ENCODE measurements at places on chromosomes 6 and 20.
A peak's percentile ranks its signal among the peaks of the same experiment; 100 is the strongest.

DNA sequence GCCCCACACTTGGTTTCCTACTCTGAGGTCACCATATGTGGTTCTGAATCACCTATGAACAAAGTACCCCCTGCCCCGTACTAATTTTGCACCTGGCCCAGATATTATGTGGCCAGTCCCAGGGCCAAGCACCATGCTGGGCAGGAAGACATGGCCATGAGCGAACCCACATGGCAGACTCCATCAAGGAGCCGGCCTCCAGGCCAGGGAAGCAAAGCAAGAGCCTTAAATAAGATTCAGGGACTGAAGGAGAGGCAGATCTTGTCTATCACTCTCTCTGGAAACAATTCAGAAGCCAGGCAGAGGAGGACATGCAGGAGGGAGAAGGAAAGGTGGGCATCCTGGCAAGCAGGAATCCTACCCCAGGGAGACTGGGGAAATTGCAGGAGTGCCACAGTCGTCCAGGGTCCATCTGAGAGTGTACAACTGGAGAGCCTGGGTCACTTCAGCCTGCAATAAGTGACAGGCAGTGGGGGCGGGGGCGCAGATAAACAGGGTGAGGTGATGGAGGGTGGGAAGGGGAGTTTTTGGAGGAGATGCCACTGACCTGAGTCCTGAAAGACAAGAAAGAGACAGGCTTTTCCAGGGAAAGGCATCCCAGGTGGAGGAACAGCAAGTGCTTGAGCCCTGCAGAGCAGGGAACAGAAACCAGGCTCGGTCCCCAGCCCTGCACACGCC is 2.1 kb upstream of the BMP7 start:
- DNase-seq, result no peak

DNA sequence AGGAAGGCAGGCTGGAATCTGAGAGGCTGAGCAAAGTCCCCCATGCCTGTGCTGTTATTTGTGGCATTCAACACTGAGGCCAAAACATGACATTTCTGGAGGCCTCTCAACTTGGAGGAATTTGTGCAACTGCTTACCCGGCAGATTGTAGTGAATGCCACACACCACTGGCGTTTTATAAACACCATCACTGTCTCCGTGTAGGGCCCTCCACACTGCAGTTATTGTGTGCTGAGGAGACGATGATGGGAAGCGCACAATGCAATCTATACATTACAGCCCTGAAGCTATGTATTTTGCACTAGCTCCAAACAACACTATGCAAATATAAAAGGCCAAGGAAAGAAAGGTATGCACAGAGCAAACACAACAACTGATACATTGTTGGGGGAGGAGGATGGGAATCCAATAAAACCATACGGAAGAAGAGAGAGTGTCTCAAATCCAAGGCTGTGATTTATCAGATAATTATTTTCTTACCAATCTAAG is 106.5 kb downstream of the SMLR1 start:
- peak; percentile 83 for DNase-seq

DNA sequence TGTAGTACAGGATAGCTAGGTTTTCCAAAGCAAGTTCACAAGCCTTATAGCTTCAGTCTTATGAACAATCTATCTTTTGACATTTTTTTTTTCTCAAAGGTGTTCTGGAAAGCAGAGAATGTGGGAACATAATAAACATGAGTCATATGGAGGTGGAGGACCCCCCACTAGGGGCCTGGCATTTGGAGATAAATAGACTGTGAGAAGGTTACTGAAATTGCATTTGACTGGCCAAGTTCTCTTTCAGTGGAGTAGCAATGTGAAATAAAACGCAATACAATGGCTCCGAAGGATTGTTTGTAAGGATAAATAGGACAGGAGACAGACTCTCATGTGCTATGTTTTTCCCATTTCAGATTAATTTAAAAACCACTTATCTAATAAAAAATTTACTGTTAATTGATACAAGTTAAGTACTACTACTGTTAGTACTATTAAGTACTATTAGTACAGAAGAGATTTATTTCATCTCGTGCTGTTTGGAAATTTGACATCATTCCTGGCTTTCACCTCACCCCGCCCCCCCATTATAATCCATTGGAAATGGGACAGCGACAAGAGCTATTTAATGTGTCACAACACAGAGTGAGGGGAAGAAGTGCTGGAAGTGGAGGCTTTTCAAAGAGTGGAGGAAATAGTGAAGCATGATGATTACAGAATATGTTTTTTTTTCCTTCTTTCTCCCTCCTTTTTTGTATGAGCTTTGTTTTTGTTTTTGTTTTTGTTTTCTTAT is 122.6 kb upstream of the ID4 start:
- no peak for DNase-seq

- DNase-seq, result peak; percentile 58
Measured at GRCh38 chr6:109526905-109527628, 44.0 kb upstream of the ZBTB24 start.

GRCh38 chr6:45132658-45133294 is 195.4 kb upstream of the RUNX2 start:
- DNase-seq, result no peak

DNA sequence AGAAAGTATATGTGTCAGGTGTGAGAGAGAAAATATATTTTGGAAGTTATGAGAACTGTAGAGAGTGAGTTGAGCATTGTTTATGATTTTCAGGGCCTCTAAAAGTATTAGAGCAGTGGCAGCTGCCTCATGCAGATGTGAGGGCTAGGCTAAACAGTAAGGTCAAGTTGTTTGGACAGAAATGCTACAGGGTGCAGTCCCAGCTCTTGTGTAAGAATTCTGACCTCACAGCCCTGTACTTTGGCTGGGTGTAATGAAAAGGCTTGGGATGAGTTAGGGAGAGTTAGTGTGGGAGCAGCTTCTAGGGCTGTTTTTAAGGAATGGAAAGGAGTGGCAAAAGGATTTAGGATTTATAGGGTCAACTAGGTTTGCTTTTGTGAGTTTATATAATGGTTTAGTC is 764.8 kb upstream of the ADGRB3 start:
- DNase-seq, result peak; percentile 18

DNA sequence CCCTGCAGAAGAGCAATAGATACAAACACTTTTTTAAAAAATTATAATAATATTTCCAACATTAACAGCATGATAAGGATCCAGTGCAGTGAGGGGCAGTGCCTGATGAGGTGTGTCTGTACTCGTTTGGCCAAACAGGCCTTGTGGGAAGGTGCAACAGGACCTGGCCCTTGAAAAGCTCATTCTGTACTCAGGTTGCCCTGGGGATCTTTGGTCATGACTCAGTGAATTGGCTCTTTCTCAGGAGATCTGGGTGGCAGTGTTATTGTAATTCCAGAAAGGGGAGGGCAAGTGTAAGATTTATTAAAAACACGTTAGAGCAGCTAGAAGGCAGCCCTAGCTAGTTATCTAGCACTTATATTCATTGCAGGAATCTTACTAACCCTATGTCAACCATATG is 2.9 kb upstream of the SPINT3 start:
- no peak for DNase-seq

DNA sequence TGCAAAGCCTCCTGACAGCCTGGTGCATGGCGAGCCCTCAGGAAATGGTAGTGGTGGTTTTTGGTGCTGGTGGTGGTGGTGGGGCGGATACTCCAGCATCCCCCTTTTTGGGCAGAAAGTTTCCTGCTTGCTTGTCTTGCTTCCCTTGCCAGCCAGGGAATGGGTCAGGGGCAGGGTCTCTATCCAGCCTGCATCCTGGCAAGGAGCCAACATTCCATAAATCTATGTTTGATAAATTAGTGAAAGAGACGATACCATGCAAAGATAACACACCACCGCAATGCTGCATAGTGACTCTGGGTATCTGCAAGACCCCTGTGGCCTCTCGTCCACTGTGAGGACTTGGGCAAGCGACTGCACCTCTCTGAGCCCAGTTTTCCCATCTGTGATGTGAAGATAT is 246.2 kb downstream of the LRFN2 start:
- no peak for DNase-seq

- no peak for DNase-seq
Measured at GRCh38 chr20:62487561-62488354, 12.0 kb upstream of the GATA5 start.

- peak; percentile 49 for DNase-seq
Measured at GRCh38 chr6:1820165-1820564, 210.4 kb downstream of the FOXC1 start.

GRCh38 chr20:43096126-43096930 is 93.4 kb downstream of the PTPRT start:
- DNase-seq, result no peak

GRCh38 chr6:64175296-64175695 is 539.7 kb downstream of the PHF3 start:
- DNase-seq, result no peak

- DNase-seq, result peak; percentile 93
Measured at GRCh38 chr6:24743265-24743943, 24.4 kb upstream of the C6orf62 start.

GRCh38 chr6:111870051-111870741 is 3.1 kb downstream of the FYN start:
- no peak for DNase-seq

DNA sequence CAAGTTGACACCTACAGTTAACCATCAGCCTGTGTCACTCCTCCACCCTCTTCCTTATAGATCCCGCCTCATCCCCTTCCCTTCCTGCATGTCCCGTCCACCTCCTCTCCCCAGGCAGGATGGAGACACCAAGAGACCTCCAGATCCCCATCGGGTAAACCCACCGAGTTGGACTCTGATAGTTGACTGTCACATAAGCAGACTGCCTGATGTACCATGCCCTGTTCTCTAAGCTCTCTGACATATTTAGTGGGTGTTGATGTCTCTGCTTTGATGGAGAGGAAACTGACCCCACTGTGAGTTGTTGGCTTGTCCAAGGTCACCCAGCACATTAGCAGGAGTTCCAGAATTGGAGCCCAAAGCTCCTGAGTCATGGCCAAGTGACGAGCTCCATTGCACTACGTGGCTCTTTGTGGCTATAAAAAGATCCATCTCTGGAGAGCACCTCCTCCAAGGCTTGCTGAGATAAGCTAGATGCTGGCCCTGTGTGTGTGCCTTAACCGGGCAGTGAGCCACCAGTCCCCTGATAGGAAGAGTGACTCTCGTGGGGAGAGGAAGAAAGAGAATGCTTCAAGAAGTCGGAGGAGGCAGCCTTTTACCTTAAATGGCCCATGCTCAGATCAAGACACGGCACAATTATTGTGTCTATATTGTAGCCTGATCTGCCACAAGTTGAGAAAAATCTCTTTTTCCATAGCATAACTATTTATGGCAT is 236.0 kb upstream of the ECI2 start:
- DNase-seq, result no peak

DNA sequence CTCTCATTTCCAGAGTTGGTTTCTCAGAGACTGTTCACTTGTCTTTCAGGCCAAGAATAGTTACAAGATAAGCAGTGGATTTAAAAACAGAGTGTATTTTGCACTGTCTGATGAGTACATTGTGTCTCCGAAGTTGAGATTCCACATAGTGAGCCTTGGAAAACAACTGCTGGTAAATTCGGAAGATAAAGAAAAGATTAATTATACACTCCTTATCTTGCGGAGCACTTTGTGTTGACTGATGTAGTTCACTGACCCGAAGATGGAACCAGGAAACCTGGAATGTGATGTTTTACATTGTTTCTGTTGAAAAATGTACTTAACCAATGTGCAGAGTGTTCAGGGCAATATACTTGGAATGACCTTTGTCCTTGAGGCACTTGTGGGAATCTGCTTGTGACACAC is 51.0 kb downstream of the ANKS1A start:
- no peak for DNase-seq

- DNase-seq, result no peak
Measured at GRCh38 chr20:57498425-57499400, 26.2 kb downstream of the CTCFL start.

DNA sequence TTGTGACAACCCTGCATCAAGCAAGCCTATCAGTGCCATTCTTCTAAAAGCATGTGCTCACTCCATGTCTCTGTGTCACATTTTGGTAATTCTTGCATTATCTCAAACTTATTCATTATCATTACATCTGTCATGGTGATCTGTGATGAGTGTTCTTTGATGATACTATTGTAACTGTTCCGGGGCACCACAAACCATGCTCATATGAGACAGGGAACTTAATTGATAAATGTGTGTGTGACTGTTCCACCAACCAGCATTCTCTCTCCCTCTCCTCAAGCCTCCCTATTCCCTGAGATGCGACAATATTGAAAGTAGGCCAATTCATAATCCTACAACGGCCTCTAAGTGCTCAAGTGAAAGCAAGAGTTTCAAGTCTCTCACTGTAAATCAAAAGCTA is 4.0 kb downstream of the HUS1B start:
- no peak for DNase-seq

DNA sequence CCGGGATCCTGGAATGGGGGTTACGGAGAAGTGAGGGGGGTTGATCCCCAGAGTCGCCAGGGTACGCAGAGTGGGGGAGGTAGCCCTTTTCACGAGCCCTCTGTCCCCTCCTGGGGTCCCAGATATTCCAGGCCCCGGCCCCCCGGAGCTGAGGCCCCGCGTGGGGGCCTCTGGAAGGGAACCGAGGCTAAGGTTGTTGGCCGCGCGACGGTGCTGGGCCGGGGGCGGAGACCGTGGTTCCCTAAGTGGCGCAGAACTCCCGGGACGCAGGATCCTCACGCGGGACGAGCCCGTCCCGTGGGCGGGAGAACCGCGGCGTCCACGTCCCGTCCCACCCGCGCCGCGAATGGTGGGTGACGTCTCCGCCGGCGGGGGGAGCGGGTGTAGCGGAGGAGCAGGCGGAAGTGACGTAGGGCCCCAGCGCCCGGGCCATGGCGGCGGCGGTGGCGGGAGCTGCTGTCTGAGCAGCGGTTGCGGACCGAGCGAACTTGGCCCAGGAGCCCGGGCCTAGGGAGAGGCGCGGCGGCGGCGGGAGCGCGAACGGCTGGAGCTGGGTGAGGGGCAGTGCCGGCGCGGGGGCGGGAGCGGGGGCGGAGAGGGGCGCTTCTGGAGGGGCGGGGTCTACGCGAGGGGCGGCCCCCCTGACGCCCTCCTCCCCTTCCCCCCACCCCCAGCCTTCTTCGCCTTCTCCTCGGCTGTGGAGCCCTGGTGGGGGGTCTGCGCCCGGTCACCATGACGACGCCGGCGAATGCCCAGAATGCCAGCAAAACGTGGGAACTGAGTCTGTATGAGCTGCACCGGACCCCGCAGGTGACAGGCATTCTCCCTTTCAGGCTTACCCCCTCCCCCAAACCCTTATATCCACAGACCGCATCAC is at the start of gene RING1:
RING1 (plus strand) TSS at position 410 of the 877 bp plus-strand sequence; CDS start at position 733, 323 bp downstream.
- DNase-seq, result peak; percentile 82

- peak; percentile 90 for DNase-seq
Measured at GRCh38 chr6:17865798-17866725, 121.4 kb downstream of the KIF13A start.

DNA sequence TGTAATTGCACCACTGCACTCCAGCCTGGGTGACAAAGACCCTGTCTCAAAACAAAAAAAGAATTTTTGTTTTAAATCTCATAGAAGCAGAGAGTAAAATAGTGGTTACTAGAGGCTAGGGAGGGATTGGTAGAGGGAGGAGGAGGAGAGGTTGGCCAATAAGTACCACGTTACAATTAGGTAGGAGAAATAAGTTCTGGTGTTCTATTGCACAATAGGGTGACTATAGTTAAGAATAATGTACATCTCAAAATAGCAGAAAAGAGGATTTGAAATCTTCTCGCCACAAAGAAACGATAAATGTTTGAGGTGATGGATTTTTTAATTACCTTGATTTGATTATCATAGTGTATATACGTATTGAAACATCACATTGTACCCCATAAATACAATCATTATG is 27.1 kb upstream of the TOP1 start:
- DNase-seq, result peak; percentile 56
